Fibroblast of skin of scalp (primary cell): ENCODE measurements at places on chromosomes 11 and 22.

GRCh38 chr11:77416357-77416756 lies 57.5 kb downstream of the PAK1 start:
- no peak for DNase-seq

- no peak for DNase-seq
Measured at GRCh38 chr11:79294845-79295731, 145.7 kb downstream of the TENM4 start.

DNA sequence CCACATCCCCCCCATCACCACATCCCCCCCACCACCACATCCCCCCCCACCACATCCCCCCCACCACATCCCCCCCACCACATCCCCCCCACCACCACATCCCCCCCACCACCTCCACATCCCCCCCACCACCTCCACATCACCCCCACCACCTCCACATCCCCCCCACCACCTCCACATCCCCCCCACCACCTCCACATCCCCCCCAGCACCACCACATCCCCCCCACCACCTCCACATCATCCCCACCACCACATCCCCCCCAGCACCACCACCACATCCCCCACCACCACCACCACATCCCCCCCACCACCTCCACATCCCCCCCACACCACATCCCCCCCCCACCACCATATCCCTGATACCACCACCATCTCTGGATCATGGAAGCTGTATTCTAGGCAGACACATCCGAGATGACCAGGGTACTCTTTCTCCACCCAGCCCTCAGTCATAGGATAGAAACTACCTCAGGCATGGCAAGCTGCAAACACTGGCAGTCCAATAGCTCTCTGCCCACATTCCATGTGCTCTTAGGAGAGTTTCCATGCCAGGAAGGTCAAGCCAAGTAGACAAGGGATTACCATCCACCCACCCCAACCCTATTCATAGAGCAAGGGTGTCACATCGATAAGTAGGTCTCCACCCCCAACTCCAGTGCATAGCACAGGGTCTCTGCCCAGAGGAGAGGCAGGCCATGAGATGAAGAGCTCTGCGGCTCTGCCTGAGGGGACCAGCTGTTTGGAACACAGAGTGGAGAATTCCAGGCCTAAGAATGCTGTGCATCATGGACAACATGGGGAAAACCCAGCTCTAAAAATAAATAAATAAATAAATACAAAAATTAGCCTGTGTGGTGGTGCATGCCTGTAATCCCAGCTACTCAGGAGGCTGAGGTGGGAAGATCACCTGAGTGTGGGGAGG lies 33.0 kb upstream of the TEAD1 start:
- no peak for DNase-seq

DNA sequence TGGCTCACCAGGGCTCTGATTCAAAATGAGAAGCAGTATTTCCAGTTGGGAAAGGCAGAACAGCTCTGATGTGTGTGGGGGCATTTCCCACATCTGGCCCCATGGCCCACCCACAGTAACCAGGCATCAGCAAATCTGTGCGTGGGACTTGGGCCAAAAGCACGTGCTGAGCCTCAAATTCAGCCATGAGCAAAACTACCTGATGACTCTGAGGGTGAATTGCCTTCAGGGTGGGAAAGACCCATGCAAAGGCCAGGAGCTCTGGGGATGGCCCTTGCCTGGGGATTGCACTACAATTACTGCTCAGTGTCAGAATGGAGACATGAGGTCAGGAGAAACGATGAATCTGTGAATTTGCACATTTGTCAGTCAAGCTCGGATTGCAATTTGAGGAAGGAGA lies 20.9 kb downstream of the TP53AIP1 start:
- DNase-seq, result no peak
